ENCODE measurements at places on chromosomes 16 and 17. TPM values are rescaled to one million over a fixed set of nuclear protein-coding genes. Genes with fewer than 3 reads are reported as not detected.

The OSBPL7 gene
- total RNA-seq: 9.1 TPM

The GPR179 gene
- total RNA-seq: 0.03 TPM

GRCh38 chr17:34723875-34724274 is 144.5 kb downstream of the TMEM132E start:
- DNase-seq: no peak

- DNase-seq: no peak
Measured at GRCh38 chr17:77212081-77212832, 71.5 kb downstream of the SEC14L1 start.
